Glomerular endothelial cell (primary cell): ENCODE measurements at places on chromosomes 5 and 9.

- no peak for DNase-seq
Measured at GRCh38 chr5:73299665-73300336, 126.8 kb downstream of the TMEM174 start.

DNA sequence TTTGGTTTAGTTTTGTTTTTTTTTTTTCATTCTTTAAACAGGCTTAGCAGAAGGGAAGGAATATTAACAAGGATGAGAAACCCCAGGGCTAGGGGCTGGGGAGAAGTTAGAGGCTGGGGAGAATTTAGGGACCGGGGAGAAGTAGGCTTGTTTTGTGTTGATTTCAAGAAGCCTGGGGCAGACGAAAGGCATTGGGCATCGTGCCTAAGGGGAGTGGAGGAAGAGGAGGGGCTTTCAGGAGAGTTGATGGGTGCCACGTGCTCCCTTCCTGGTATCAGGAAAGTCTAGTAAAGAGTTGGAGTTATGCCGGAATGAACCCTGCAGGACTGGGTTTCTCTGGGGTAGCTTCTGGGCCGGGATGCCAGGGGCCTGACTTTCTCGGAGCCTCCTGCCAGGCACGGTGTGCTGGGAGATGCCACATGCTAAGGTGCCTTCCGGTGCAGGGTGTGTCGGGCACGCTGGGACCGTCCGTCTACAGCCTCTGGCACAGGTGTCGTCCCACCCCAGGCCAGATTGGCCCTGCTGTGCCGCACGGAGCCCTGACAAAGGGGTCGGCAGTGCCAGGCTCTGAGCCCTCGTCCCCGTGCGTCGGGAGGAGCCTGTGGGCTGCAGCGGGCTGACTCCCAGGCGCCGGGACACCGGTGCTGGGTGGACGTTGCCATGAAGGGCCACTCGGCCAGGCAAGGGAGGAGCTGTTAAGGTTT is 159.9 kb downstream of the OLFM1 start:
- DNase-seq = no peak

- no peak for DNase-seq
Measured at GRCh38 chr5:153883854-153884611, 154.7 kb downstream of the FAM114A2 start.

DNA sequence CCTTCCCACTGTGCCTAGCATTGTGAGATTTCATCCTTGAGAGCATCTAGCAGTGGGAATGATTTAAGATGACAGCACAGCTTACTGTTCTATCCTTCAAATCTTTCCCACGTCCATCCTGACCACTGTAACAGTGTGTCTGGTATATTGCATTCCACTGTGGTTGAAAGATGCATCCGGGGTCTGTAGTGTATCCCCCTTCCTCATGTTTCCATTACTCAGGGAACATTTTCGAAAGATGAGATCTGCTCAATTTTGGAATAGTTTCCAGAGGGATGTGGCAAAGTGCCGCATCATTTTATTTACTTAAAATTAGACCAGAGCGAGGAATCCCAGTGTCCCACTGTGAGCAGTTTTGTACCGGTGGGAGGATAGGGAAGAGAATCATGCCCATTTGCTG is 407.1 kb upstream of the PAPPA start:
- no peak for DNase-seq

DNA sequence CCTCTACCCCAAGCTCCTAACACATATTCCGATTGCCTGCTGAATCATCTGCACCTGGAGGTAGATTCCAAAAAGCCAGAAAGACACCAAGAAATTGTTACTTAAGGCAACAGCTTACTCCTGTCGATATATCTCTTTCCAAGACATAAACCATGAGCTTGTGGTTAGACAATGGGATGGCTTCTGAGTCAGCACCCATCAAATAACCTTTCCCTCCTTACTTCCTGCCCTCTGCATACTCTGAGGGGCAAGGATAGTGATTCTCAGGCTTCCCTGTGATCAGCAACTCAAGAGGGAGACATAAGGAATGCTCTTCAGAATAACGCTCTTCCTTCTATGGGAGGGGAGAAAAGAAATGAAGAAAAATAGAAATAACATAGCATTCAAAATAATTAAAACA is 70.9 kb downstream of the TMEM215 start:
- DNase-seq = no peak

- no peak for DNase-seq
Measured at GRCh38 chr9:135216791-135217441, 129.4 kb downstream of the OLFM1 start.

GRCh38 chr5:87137283-87137682 is 130.4 kb upstream of the RASA1 start:
- DNase-seq = no peak

- DNase-seq = no peak
Measured at GRCh38 chr5:9015937-9016270, 530.0 kb downstream of the SEMA5A start.
